ENCODE measurements at places on chromosomes 3 and 15. TPM values are rescaled to one million over a fixed set of nuclear protein-coding genes. Genes with fewer than 3 reads are reported as not detected.

The TNIK gene
- total RNA-seq = 1.7 TPM

The ANKRD63 gene
- 0.46 TPM for total RNA-seq

The GOLGA8T gene
- total RNA-seq = 1.7 TPM

The MAN2C1 gene
- total RNA-seq = 70.7 TPM

The DISP2 gene
- 1.9 TPM for total RNA-seq

The TXNRD3 gene
- 5.6 TPM for total RNA-seq

The WNT7A gene
- 0.03 TPM for total RNA-seq

The CFAP91 gene
- total RNA-seq = 0.15 TPM

The TMEM212 gene
- total RNA-seq = not detected

The RTP1 gene
- not detected for total RNA-seq

The ALDH1L1 gene
- total RNA-seq = 0.30 TPM

The SH3BP5 gene
- total RNA-seq = 15.7 TPM

The ERICH6 gene
- total RNA-seq = not detected

The PLAAT1 gene
- total RNA-seq = 0.13 TPM

The BDH1 gene
- total RNA-seq = 4.4 TPM

The TMEM207 gene
- not detected for total RNA-seq

The WDR49 gene
- total RNA-seq = not detected

The CSTA gene
- total RNA-seq = 0.75 TPM

The ZNF860 gene
- total RNA-seq = 1.1 TPM

Data from A549 treated with Hydrocortisone at 1 μM for 4 hours (cell line).